ENCODE measurements at places on chromosomes 7 and 10.

GRCh38 chr7:149599636-149600206 is 102.1 kb upstream of the ZNF746 start:
- DNase-seq, result no peak
- H3K27ac ChIP-seq, result no peak overlapping the region
- peaks cover 8% of the 10 kb centered on the region for H3K36me3 ChIP-seq

- no peak for DNase-seq
- no peak overlapping the region for H3K27ac ChIP-seq
- H3K36me3 ChIP-seq, result no peaks in the 10 kb centered on the region
- H3K4me1 ChIP-seq, result peaks cover 5% of the 10 kb centered on the region
Observed at GRCh38 chr7:100407285-100408180, 21.0 kb downstream of the ZCWPW1 start.

DNA sequence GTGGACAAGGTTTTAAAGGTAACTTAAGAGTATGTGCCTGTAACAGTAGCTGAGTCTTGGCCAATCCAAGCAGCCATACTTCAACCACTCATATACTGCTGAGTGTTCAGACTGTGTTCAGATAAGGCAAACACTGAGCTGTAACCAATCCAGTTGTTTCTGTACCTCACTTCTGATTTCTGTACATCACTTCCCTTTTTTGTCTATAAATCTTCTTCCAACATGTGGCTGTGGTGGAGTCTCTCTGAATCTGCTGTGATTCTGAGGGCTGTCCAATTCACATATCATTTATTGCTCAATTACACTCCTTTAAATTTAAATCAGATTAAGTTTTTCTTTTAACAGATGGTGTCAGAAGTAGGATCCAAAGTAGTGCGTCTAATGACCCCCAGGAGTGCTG is 149.5 kb upstream of the PHF14 start:
- H3K36me3 ChIP-seq, result no peaks in the 10 kb centered on the region
- no peaks in the 10 kb centered on the region for H3K4me1 ChIP-seq
- H3K27me3 ChIP-seq, result no peaks in the 10 kb centered on the region
- no peak overlapping the region for H3K27ac ChIP-seq
- no peak for DNase-seq
- no peak overlapping the region for H3K4me3 ChIP-seq

- DNase-seq, result no peak
- no peak overlapping the region for H3K27ac ChIP-seq
- no peaks in the 10 kb centered on the region for H3K36me3 ChIP-seq
- H3K27me3 ChIP-seq, result no peaks in the 10 kb centered on the region
- no peak overlapping the region for H3K4me3 ChIP-seq
Observed at GRCh38 chr10:132374176-132374575, 22.8 kb upstream of the PWWP2B start.

DNA sequence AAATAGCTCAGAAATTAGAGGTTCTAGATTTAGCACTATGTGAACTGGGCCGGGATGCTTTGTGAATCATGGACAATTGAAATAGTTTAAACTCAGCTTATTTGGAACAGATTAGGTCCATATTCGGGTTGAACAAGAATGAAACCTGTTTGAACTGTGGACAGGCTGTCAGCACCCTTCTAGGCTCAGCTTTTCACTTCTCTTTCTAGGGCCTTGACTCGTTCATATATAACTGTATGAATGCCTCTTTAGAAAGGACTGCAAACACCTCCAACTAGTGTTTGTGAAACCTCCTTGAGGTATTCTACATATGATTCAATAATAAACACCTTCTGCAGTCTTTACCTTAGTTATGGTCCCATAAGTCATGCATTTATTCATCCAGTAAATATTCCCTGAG is 115.6 kb downstream of the REEP3 start:
- no peak overlapping the region for H3K4me3 ChIP-seq
- no peaks in the 10 kb centered on the region for H3K27me3 ChIP-seq
- DNase-seq, result no peak
- no peak overlapping the region for H3K27ac ChIP-seq
- H3K4me1 ChIP-seq, result no peaks in the 10 kb centered on the region
- H3K36me3 ChIP-seq, result no peaks in the 10 kb centered on the region

DNA sequence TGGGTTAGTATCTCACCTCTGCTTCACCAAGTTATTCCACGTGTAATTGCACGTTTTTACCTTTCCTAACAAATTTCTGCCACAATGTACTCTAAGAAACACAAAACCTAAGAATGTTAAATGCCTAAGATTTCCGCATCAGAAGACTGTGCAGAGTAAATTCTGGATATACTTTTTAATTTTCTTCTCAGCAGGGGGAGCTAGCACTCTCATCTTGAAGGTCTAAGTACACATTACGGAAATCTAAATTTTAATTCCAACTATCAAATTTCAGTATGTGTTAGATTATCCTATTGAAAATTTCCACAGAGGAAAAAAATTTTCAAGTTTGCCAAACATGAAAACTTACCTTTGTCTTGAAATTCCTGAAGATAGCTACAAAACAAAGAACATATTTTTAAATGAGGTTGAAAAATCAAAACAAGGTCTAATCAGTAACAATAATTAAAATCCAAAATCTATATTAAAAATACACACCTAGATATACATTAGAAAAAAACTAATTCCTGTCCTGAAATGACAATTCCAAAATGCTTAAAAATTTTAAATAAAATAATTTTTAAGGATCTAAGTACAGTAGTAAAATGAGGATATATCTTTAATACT is 10.5 kb downstream of the SKAP2 start:
- no peak for DNase-seq
- no peak overlapping the region for H3K27ac ChIP-seq
- no peaks in the 10 kb centered on the region for H3K36me3 ChIP-seq

GRCh38 chr7:37346761-37347160 is 101.9 kb downstream of the ELMO1 start:
- H3K27ac ChIP-seq, result no peak overlapping the region
- H3K36me3 ChIP-seq, result no peaks in the 10 kb centered on the region
- no peaks in the 10 kb centered on the region for H3K27me3 ChIP-seq
- DNase-seq, result no peak
- no peak overlapping the region for H3K4me3 ChIP-seq

DNA sequence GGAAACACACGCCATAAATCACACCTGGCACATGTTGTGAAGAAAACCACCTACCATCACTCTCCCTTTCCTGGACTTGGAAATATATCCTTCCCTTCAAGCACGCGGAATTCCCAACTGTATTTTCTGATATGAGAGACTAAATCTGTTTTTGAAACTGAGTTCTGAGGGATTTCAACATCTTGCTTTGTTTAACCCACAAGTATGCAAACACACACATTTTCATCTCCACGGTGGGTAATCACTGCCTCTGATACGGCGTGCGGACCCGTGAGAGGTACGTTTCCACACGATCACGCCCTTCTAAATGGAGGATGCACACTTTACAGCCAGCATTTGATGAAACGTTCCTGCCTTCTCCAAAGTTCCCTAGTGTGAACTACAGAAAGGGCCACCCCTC is 83.4 kb downstream of the ZRANB1 start:
- no peak overlapping the region for H3K4me3 ChIP-seq
- no peak overlapping the region for H3K27ac ChIP-seq
- H3K27me3 ChIP-seq, result no peaks in the 10 kb centered on the region
- DNase-seq, result no peak

DNA sequence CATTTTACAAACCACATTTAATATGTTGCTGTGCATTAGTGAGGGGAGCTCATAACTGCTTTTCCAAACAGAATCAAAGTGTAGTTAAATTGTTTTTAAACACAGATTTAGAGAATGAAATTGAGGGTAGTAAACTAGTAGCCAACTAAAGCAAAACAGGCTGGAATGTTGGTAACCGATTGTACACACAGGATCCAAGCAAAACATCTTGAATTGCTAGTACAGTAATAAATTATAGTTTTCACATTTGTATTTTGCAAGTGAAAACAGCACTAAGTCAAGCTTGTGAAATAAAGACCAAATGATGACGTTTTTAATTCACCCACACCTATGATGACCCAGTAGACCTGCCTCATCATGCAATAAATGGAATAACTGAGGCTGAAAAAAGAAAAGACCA is 198.3 kb downstream of the HDAC9 start:
- H3K36me3 ChIP-seq, result no peaks in the 10 kb centered on the region
- no peak overlapping the region for H3K27ac ChIP-seq
- no peak for DNase-seq
- no peak overlapping the region for H3K4me3 ChIP-seq

- no peaks in the 10 kb centered on the region for H3K27me3 ChIP-seq
- no peaks in the 10 kb centered on the region for H3K36me3 ChIP-seq
- no peaks in the 10 kb centered on the region for H3K4me1 ChIP-seq
Observed at GRCh38 chr10:30383356-30383755, 34.3 kb upstream of the MTPAP start.

DNA sequence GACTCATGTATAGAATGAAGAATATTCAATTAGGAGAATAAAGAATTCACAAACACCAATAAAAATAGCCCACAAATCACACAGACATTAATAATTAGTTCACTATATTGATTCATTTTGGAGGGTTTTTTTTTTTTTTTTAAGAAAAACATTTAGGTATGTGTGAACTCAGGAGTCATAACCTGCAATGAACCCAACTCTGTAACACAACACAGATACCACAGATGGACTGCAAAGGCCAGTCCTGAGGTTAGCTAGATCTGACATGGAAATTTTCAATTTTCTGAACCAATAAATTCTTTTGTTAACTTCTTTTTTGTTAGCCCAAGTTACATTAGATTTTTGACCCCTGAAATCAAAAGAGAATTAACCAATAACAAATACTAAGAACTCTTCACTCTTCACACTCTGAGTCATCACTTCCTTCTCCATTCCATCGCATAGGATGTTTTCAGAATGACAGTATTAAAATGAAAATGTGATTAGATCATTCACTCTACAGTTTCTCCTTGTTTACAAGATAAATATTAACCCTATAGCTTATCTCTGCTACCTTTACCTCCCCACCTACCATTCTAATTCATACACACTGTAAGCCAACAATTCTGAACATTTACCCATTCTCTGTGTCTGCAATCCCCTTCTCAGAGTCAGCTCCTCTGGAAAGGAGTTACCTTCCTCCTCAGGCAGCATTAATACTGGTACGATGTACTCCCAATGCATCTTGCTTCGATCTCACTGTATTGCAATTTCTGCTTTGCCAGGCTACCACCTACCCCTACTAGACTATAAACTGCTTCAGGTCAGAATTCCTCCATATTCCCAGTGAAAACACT is 141.5 kb downstream of the LRRN3 start:
- DNase-seq, result no peak
- H3K4me3 ChIP-seq, result no peak overlapping the region
- H3K4me1 ChIP-seq, result no peaks in the 10 kb centered on the region
- no peaks in the 10 kb centered on the region for H3K27me3 ChIP-seq

DNA sequence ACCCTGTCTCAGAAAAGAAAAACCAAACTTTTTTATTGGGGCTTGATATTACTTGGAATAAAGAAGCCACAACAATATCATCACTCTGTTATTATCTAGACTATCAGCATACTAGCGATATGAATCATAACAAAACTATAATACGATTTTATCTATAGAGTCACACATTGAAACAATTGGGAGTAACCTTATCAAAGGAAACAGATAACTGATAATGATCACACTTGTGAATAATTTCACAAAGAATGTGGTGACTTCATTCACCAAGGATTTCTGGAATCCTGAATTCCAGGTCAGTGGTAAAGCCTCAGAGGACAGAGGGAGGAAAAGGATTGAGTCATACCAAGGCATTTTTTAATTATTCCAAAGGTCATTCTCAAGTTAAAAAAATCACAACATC is 32.1 kb upstream of the NMT2 start:
- H3K27ac ChIP-seq, result no peak overlapping the region
- H3K27me3 ChIP-seq, result no peaks in the 10 kb centered on the region
- DNase-seq, result no peak
- H3K4me1 ChIP-seq, result peaks cover 20% of the 10 kb centered on the region
- no peaks in the 10 kb centered on the region for H3K36me3 ChIP-seq

DNA sequence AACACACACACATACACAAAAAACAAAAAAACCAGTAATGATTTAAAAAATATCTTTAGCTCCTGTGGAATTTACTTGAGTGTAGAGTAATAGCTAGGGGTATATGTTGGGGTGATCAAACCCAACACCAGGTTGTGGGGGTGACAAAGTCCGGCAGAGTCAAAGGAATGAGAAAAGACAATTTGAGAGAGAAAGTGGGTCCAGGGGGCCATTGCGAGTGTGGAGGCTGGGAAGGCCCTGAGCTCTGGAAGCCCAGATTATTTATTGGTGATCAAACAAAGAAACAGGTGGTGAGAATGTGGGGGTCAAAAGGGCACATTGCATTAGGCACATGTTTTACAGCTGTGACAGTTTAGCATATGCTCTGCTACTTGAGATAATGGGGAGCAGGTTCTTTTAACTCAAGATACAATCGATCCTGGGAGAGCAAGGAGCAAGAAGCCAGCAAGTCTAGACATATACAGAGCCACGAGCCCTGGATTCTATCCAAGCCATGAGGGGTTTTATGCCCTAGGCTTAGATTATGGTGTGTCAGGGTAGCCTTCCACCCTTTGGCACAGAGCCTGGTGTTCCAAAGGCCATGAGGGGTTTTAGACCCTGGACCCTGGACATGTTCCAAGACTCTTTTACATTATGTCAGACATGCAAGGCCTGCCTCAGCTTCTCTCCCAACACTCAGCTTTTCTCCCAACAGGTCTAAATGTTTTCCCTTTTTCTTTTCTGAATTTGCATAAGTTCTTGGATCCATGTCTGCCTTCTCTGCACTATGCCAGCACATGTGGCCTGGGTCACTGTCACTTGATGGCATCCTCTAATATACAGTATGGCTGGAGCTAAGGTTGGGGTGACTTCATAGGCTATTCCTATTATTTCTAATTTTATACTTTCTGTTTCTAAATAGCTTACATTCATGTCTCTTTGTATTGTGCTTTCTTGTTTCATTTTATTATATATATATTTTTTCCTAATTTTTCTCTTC is 48.6 kb upstream of the MKI67 start:
- H3K27ac ChIP-seq, result no peak overlapping the region
- H3K27me3 ChIP-seq, result no peaks in the 10 kb centered on the region
- H3K4me3 ChIP-seq, result no peak overlapping the region
- no peaks in the 10 kb centered on the region for H3K4me1 ChIP-seq
- no peak for DNase-seq
- no peaks in the 10 kb centered on the region for H3K36me3 ChIP-seq

DNA sequence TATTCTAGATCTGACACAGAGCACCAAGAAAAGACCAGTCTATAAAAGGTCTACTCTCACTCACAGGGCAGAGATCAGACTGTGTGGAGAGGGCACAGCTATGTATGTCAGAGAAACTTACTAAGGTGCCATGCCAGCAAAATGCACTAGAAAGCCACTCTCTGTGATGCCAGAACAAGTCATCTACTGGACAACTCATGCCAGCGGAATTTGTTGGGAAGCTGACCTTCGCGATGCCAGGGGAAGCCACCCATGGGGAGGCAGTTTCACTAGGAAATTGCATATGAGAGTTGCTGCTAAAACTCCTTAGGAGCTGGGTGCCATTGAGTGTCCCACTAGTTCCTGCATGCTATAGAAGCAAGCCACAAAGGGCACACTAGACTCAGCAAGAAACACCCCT is 58.5 kb downstream of the MICU1 start:
- H3K27ac ChIP-seq, result no peak overlapping the region
- no peaks in the 10 kb centered on the region for H3K27me3 ChIP-seq
- H3K4me3 ChIP-seq, result no peak overlapping the region
- no peak for DNase-seq
- no peaks in the 10 kb centered on the region for H3K4me1 ChIP-seq

GRCh38 chr10:101018600-101019439 is 12.1 kb downstream of the PDZD7 start:
- H3K4me1 ChIP-seq, result peaks cover 3% of the 10 kb centered on the region
- DNase-seq, result peak; percentile 56

Data from CD8-positive, alpha-beta memory T cell (primary cell).